ENCODE measurements at places on chromosomes 5 and 9.

DNA sequence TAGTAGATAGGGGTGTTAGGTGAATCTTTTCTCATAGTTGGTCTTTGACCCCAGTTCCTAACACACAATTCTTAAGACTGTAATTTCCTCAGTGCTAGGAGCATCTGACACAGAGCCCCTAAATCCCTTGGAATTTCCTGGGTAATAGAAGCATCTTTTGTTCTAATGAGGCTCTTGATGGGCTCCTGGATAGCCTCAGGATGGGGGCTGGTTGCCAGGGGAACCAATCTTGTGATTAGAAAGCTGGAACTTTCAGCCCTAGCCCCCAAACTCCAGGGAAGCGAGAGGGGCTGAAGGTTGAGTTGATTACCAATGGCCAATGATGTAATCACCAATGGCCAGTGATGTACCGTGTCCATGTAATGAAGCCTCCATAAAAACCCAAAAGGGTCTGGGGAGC lies 44.5 kb downstream of the CCDC125 start:
- no peak for DNase-seq

DNA sequence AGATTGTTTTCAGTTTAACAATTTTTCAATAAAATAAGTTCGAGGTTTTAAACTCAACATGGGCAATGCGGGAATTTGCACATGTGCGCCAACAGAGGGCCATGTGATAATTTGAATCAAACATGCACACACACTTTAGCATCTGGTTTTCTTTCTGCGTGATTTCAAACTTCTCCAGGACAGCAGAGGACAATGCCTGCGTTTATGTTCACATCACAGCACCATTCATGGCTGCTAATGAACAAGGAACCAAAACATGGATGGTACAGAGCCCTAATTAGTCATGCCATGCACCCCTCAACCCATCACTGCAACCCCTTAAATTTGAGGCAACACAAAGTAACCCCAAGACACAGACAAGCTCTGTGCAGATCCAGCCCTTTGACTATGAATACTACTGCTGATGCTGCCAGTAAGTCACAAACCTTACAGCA lies 2.8 kb downstream of the SHC3 start:
- DNase-seq, result no peak

GRCh38 chr5:136781464-136781863 lies 416.1 kb upstream of the TRPC7 start:
- DNase-seq, result no peak

- DNase-seq, result no peak
These were observed 8.4 kb downstream of the NSG2 start for GRCh38 chr5:174053905-174054304.

GRCh38 chr5:54222336-54222735 lies 88.0 kb downstream of the ARL15 start:
- DNase-seq, result no peak

DNA sequence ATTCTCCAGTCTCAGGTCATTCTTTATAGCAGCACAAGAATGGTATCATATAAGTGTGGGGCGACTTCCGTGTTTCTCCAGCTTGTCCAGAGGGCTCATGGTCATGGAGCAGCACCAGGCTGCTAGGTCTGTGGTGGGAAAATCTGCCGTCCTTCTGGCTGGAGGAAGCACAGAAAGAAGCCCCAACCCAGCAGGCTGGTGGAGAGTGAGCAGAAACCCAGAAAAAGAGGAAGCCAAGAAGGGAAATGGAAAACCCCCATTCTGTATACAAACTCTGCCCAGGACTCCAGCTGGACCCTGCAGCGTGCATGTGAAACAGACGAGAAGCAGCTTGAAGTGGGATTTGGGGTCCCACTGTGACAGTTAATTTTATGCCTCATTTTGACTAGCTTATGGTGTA lies 34.3 kb upstream of the OLFM1 start:
- no peak for DNase-seq

- DNase-seq, result no peak
These were observed 8.5 kb downstream of the PANK3 start for GRCh38 chr5:168570490-168571328.

GRCh38 chr5:93717162-93717561 lies 24.2 kb downstream of the POU5F2 start:
- peak; percentile 19 for DNase-seq

DNA sequence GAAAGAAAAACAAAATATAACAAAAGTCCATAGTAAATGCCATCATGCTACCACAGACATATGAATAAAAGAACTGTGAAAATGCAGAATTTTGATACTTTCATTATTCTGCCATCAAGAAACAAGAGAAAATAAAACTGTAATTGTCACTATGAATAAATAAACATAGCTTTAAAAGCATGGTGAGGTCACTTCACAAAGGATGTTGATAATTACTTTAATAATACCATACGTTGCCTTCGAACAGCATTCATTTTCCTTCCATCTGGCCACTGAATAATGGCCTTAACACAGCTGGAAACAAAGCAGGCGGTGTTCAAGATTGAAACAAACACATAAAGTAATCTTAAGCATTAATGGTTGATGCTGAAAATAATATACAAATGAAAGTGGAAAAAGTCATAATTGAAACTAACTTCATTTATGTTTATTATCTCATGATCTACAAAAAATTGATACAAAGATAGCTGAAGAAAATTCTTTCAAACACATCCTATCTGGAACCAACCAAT lies 102.0 kb downstream of the AGTPBP1 start:
- peak; percentile 71 for DNase-seq

- DNase-seq, result no peak
These were observed 66.3 kb upstream of the SPINK5 start for GRCh38 chr5:147997486-147997885.

- peak; percentile 69 for DNase-seq
These were observed 14.4 kb downstream of the RXRA start for GRCh38 chr9:134340475-134341160.

DNA sequence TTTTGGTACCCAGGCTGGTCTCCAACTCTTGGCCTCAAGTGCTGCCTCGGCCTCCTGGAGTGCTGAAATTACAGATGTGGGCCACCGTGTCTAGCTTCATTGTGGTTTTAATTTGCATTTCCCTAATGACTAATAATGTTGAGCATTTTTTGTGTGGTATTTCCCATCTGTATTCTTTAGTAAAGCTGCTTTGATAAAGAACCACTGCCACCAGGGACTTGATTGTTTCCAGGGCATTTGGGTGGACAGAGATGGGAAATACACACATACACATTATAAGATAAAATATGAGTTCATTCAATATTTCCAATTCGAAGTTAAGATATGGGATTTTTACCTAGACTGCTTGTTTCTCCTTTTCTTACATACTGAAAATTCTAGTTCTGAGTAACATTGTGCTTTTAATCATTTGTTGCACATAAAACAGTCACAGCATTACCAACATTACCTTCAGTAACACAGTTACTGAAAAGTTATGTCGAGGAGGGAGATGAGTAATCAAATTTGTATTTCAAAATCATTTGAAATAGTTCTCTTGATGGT lies 28.9 kb downstream of the HABP4 start:
- no peak for DNase-seq
